ENCODE measurements at places on chromosomes 4 and X.

DNA sequence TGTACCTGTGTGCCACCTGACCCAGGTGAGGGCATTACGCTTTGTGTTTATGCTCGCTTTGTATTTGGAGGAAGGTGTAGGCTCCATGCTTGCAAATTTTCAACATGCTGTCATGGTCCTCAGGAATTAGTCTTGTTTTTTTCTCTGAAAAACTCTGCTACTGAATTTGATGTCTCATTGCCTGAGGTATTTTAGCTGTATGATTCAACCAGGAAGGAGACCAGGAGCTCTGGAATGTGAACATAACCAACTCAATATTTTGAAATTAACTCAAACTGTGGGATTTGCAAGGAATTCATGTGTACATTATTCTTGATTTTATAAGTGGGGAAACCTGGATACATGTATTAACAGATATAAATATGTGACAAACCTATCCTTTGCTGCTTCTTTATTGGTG, 134.1 kb downstream of the SLC4A4 start:
- no peak for DNase-seq

GRCh38 chr4:10101671-10102473, 14.7 kb downstream of the WDR1 start:
- no peak for DNase-seq

- no peak for DNase-seq
These were observed 757.3 kb upstream of the PABPC4L start for GRCh38 chr4:134958862-134959261.

DNA sequence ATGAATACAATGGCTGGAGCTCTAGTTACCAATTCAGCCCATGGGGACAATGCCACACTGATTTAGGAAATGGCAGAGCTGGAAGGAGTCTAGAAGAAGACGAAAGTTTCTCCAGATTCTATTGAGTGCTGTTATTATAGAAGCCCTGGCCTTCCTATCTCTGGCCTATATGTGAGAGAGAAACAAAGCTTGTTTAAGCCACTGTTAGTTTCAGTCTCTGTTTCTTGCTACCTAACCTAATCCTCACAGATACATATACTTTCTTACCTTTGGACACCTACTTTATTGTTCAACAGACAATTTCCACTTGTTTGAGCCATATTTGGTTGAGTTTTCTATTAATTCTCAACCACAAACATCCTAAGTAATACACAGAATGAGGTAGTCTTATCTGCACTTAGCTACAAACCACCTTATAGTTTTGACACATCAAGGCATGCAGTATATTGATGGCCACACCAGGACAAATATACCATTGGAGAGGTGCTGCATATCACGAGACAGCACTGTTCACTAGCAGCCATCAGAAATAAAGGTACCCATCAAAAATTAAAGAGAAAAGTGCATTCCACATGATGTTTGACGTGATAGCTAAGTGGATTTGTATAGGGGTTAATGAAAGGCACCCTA, 190.2 kb downstream of the SMIM20 start:
- no peak for DNase-seq

GRCh38 chrX:6783912-6784311, 249.0 kb upstream of the VCX3A start:
- no peak for DNase-seq

DNA sequence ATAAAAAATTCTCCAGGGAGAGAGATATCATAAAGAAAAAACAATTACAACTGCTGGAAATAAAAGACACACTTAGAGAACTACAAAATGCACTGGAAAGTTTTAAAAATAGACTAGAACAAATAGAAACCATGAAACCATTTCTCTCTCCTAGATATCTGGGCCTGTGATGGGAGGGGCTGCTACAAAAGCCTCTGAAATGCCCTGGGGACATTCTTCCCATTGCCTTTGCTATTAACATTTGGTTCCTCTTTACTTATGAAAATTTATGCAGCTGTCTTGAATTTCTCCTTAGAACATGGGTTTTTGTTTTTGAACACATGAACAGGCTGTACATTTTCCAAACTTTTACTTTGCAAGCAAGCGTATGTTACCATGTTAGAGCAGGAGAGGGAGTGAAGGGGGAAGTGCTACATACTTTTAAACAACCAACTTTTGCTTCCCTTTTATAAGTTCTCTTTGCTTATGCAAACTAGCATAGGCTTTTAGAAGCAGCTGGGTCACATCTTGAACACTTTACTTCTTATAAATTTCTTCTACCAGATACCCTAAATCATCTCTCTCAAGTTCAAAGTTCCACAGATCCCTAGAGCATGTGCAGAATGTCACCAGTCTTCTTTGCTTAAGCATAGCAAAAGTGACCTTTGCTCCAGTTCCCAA, 47.9 kb upstream of the PACRGL start:
- DNase-seq, result no peak

GRCh38 chr4:663438-664428, 10.3 kb downstream of the ATP5ME start:
- DNase-seq, result no peak

DNA sequence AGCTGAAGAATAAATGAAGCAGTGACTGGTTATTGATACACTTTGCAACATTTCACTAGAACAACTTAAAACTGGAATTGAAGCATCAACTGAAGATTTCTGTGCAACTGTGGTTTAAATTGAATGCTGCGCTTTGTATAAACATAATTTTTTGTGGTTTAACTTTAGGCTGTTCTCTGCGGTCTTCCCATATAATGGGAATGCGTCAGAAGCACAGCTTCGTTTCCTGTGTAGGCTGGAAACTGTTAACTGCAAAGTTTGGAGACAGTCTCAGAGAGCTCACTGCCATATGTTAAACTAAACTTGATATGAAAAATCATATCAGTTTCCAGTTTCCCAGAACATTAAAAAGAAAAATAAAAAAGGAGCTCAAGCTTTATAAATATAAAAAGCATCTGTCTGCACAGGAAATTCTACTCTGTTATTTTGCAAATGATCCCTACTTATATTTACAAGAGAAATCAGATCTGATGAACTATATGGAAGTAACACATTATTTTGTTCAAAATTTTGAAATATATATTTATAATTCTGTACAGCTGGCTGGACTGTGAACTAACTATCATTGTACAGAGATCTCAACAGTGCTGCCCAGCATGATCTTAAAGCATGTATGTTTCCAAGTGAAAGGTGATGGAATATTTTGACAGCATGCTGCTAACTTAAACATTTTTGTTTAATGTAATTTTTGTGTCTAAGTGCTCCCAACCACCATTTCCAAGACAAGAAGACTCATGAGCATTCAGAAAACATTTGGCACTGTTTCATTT, 139.9 kb downstream of the NDST3 start:
- DNase-seq, result no peak

GRCh38 chrX:53483838-53484405, 49.8 kb upstream of the HSD17B10 start:
- no peak for DNase-seq

DNA sequence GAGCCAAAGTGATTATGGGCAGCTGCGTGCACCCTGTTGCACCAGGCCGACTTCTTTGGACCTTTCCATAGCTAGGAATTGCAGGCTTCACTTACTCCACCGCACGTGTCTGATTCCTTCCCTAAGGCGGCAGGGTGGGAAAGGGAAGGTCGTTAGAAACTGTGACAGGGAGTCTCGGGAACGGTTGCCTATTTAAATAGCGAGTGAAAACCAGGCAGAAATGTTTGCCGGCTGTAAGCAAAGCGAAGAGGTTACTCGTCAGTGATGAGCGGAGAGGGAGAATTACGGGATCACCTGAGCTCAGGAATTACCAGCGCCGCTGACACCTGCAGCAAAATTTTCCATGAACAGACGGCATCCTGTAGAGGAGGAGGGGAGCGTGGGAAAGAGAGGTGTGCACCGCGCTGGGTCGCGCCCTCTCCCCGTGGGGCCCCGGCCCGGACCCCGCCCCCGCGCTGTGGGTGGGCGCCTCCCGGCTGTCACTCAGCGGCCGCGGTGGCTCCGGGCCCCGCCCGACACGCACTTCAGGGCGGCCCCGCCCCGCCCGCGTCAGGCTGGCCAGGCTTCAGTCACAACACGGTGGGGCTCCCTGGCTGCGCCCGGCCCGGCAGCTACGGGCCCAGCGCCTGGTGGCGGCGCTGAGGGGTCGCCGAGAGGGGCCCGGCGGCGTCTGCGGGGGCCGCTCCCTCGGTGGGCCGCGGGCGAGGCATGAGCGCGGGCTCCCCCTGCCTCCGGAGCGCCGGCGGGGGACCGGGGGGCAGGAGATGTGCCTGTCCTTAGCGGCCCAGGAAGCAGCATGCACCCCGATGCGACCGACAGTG, at the start of gene SNX25:
SNX25 (plus strand) TSS at position 568 of the 821 bp plus-strand sequence; CDS start at position 797, 229 bp downstream.
- DNase-seq, result peak; percentile 78

DNA sequence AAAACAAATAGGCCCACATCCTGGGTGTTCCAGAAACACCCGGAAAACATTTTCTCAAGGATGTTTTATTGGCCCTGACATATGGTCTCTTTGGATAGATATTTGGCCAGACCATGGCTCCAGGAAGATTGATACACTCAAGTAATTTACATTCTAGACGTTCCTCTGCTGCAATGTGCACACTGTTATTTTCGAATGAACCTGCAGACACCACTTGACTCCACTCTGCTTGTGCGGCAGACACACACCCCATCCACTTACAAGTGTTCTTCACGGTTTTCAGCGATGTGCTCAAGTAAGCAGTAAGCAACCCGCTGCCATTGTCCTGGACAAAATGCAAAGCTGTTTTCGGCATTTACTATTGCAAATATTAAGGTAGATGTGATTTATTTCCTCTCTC, 12.0 kb upstream of the GPM6A start:
- no peak for DNase-seq

- no peak for DNase-seq
These were observed 25.2 kb downstream of the PDGFRA start for GRCh38 chr4:54254116-54254914.

- DNase-seq, result no peak
These were observed 642 bp downstream of the HMGN5 start for GRCh38 chrX:81201071-81201470.

GRCh38 chr4:82430964-82431745, 765 bp downstream of the ENOPH1 start:
- DNase-seq, result no peak
